ENCODE measurements at places on chromosomes 7 and 10.

- no peak for DNase-seq
Measured at GRCh38 chr10:9437131-9437530, 1382.6 kb downstream of the GATA3 start.

DNA sequence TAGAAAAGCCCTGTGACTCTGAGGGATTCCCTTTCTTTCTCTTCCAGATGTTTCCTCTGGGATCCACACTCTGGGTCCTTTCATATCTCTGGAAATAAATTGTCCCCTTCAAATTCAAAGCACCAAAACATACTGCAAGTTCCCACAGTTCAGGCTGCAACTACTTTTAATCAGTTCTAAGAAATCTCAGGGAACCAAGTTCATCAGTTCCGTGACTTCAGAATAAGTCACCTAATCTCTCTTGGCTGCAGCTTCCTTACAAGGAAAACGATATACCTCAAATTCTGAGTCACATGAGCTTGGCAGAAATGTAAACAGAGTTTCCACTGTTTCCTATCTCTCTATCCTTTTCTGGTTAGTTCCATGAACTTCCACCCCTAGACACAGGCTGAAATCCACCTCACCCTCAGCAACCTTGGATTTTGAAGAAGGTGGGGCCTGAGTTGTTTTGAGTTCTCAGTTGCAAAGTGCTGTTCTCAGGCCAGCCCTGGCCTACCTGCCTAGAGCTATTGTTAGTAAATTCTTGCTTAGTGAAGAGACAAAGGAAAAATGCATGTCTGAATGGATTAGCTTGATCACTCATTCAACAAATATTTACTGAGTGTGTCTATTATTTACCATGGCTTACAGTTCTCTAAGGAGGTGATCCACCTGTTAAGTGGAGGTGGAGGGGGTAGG lies 59.3 kb upstream of the IL6 start:
- no peak for DNase-seq

DNA sequence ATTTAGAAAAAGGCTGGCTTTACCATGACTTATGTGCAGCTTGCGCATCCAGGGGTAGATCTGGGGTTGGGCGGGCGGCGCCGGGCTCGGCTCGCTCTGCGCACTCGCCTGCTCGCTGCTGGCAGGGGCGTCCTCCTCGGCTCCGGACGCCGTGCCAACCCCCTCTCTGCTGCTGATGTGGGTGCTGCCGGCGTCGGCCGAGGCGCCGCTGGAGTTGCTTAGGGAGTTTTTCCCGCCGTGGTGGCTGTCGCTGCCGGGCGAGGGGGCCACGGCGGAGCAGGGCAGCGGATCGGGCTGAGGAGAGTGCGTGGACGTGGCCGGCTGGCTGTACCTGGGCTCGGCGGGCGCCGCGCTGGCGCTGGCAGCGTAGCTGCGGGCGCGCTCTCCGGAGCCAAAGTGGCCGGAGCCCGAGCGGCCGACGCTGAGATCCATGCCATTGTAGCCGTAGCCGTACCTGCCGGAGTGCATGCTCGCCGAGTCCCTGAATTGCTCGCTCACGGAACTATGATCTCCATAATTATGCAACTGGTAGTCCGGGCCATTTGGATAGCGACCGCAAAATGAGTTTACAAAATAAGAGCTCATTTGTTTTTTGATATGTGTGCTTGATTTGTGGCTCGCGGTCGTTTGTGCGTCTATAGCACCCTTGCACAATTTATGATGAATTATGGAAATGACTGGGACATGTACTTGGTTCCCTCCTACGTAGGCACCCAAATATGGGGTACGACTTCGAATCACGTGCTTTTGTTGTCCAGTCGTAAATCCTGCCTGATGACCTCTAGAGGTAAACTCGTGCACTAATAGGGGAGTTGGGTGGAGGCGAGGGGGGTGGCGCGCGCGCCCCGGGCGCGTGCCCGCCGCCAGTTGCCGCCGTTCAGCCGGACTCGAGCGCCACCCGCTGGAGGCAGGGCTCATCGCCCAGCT lies at the start of gene HOXA5:
Gene HOXA5 (minus strand): TSS at position 659 of the 927 bp plus-strand sequence. CDS start 74 bp downstream, at position 585.
- peak; percentile 63 for DNase-seq

DNA sequence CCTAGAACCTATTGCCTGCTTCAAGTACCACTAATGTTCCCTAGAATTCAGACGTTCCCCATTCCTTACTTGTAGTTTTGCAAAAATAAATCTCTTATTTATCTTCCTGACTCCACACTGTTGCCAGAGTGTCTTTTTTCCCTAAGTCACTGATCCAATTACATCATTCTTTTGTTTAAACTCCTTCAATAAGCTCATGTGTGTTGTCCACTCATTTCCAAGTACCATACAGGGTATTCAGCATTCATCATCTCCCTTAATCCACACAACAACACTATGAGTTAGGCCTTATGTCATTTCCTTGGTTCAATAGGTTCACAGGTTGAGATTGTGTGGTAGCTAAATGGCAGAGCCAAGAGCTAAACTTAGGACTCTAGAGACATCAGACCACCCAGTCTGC lies 119.9 kb upstream of the RHOBTB1 start:
- no peak for DNase-seq

GRCh38 chr7:111290982-111291381 lies 200.1 kb downstream of the LRRN3 start:
- DNase-seq, result no peak

DNA sequence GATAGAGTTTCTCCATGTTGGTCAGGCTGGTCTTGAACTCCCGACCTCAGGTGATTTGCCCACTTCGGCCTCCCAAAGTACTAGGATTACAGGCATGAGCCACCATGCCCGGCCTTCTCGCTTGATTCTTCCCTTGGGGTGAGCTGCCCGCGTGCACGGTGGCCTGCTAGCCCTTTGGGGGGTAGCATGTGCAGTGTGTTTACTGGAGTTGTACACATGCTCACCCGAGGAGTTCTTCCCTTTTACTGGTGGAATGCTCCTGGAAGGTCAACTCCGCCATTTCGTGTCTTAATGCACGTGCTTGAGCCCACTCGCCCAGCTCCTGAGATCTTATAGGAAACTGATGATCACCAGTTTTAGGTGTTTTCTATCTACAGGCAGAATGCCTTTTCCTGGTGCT lies 17.0 kb upstream of the ADAMTS14 start:
- DNase-seq, result no peak

DNA sequence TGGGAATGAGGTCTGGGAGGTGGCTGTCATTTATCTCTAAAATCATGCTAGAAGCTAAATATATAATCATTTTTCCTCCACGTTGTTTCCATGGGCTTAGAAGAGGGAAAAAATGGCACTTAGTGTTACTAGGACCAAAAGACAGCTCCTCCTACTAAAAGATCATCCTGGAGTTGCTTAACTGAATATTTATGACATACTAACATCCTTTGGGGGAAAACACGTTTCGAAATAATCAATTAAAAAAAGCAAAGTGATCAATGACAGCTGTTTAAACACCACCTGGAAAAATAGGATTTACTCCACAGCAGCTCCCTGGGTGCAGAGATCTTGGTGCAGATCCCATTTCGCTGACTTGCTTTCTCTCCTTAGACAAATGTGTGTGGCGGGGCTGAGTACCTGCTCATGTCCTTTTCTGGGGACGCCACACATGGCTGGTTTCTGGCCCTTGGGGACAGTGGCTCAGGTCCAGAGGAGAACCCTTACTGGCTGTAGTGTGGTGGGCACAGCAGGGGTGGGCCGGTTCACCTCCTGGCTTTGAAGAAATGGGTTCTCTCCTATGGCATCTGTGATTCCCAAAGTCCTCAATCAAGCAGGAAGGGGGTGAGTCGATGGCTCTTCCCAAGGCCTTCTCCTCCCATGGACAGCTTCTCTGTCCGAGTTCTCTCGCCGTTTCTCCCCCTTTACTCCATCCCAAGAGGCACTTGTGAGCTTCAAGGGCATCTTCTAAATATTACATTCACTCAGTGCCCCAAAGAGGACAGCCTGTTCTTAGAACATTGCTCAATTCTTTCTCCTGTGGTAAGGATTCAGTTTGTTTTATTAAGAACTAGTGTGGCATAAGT lies 156.4 kb upstream of the KLF14 start:
- no peak for DNase-seq

DNA sequence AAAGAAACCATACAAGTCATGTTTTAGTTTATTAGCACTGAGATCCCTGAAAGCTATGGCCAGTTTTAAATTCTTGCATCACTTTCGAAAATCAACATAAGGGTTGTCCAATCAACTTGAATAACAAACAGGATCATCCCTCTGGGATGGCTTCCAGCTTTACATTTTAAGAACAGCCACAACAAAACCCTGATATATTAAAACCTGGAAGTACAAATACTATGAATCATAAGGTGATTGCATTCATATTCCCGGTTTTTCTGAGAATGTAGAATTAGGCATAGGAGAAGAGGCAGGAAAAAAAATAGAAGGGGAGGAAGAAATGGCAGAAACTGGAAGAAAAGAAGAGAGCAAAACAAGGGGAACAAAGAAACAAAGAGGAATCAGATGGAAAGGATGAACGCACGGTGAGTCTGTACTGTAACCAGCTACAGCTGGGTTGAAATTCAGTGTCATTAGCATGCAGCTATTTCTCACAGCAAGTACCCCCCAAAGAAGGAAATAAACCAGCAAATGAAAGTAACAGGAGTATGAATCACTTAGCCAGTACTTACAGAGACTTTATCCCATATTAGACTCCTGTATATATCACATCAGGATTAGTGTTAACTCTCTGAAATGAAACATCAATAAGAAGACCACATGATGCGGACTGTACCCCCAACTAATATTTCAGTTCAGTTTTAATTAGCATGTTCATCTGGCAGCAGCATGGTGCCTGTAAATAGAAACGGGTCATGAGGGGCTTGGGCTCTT lies 301.3 kb downstream of the RNLS start:
- no peak for DNase-seq

GRCh38 chr10:30182191-30183054 lies 123.0 kb upstream of the JCAD start:
- DNase-seq, result no peak

DNA sequence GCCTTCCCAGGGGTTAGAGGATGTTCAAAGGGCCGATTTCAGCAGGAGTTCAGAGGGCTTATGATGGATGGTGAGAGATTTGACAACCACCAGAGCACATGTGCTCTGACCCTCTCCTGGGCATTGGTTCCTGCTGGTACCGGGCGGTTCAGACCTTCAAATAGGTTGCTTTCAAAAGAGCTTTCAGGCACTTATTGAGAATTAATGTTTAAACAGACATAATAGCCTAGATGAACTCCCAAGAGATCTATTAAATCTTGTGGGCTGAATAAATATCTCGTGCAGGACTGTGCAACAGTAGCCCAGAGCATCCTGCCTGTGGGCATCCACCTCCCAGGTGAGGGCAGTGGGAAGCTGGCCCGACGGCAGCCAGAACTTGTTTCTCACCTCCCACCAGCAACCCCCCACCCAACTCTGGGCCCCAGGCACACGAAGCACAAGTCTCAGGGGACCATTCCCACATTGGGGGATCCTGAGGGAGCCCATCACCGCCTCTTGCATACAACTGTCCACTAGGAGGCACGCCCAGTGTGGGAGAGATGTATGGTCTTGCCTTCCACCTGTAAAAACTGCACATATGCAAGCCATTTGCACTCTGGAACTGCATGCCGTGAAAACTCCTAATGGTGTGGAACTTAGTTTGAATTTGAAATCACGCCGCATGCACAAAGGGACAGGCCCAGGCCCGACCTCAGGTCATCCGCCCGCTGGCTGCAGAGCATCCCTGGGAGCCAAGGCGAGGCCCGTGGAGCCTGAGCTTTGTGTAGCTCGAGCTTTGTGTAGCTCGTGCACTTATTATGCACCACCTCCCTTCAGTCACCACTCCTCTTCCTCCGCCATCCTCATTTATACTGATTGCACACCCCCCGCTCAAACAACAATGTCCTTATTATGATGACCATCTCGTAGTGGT lies 147.8 kb downstream of the ADCY1 start:
- no peak for DNase-seq

DNA sequence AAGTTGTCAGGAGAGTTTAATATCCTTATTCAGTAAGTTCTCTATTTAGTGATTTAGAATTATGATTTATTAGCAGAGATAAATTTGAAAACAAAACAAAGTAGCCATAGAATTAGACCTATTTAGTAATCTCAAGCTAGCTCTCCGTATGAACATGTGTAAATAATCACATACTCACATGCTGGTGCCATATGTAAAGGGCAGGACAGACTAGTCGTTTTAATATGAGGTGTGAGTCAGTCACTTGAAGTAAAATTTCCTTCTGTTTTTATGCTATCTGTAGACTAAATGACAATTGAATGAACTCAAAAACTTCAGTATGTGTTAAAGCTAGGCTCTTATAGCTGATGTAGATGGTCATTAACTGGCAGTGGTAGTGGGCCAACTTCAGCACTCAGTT lies 67.1 kb downstream of the WAC start:
- DNase-seq, result no peak

DNA sequence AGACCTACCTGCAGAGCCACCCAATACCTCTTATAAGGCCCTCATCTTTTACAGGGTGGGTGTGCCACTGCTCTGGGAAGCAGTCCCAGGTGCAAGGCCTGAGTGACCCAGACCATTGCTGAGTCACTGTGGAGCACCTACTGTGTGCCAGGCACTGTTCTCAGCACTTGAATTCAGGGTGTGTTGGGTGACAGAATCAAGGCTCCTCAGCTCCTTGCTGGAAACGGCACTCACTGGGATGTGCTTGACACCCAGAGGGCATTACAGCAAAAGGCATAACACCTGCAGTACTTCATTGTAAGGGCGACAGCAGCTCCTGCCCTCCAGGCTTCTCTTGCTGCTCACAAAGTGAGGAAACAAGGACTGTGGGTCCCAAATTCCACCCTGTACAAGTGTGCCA lies 7.1 kb downstream of the CAMK2B start:
- no peak for DNase-seq

DNA sequence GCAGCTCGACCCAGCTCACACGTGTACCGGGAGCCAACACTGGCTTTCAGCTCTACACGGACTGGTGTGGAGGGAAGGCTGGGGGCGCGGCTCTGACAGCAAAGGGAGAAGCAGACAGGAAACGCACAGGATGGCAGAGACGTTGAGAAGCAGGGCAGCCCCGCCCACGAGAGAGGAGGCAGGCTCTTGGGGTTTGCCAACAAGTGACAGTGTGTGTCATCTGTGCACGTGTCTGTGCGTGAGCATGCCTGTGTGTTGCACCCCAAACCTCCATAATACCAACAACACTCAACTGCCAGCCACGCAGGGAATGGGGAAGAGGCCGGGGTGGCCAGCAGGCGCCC lies 64.4 kb upstream of the PDGFA start:
- peak; percentile 88 for DNase-seq

GRCh38 chr7:2516194-2516555 lies 3.4 kb upstream of the LFNG start:
- no peak for DNase-seq

DNA sequence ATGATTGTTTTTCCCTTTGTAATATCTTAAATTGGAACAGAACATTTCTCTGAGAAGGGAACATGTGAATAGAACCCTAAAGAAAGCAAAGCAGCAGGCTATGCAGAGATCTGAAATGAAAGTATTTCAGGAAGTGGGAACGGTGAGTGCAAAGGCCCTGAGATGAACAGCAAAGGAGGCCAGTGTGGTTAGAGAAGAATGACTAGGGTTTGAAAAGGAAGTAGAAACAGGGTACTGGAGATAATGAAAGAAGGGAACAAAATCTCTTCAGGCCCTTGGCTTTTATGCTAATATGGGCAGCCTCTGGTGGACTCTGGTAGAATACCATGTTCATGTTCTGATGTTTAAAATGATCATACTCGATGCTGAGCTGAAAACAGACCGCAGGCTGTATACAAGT lies 22.2 kb downstream of the ARHGAP21 start:
- DNase-seq, result no peak

- DNase-seq, result no peak
Measured at GRCh38 chr10:29968585-29968984, 90.8 kb downstream of the JCAD start.

- no peak for DNase-seq
Measured at GRCh38 chr10:121774404-121774803, 153.4 kb downstream of the ATE1 start.

- DNase-seq, result no peak
Measured at GRCh38 chr7:1104516-1105179, 16.7 kb downstream of the GPER1 start.
